ENCODE measurements at places on chromosomes 6 and 20.
A peak's percentile ranks its signal among the peaks of the same experiment; 100 is the strongest.

DNA sequence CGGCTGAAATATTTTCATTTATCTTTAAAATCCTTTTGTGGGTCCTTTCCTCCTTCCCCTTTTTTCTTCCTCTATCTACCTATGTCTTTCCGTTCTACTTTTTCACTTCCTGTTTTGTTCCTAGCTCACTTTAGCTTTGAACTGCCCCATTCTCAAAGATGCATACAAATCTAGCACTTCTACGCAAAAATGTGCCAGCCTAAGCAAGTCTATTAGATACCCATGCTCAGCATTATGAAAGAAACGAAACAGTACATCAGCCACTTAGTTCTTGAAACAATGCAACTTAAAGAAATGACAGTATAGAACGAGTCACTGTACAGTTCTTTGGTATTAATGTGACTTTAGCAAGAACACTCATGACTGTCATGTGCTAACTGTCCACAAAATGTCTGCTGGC lies 47.3 kb upstream of the MARCKS start:
- no peak for DNase-seq

- DNase-seq: no peak
These were observed 27.7 kb upstream of the PTPN1 start for GRCh38 chr20:50482396-50482981.

GRCh38 chr6:134317471-134318131 lies at the start of gene SGK1:
Gene SGK1 (minus strand): TSS chr6:134318112. CDS start chr6:134317460, 652 bp downstream.
- DNase-seq: peak; percentile 30

DNA sequence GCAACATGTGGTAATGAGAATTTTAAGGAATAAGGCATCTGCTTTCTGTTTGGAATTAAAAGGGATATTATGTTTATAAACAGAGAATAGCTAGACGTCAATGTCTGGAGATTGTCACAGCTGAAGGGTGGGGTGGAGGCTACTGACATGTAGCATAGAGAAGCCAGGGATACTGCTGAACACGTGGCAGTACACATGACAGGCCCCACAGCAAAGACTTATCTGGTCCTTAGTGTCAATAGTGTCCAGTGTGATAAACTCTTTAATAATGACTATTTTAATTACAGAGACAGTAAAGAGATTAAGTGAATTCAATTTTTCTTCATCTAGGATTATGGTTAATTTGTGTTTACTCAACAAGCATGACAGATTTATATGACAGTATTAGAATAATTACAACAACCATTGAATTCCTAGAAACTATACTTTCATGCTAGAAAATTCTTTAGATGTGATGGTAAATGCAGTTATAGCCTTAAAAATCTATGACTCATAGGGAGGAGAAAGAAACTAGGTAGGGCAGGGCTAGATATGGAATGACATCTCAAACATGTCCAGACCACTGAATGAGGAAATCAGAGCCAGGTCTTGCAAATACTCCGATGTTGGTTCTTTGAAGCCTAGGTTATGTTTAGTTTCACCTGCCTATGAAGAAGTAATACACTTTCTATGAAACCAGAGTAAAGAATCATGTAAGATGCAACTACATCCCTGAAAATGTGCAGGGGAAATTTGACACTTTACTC lies 399.5 kb downstream of the PHF3 start:
- no peak for DNase-seq

DNA sequence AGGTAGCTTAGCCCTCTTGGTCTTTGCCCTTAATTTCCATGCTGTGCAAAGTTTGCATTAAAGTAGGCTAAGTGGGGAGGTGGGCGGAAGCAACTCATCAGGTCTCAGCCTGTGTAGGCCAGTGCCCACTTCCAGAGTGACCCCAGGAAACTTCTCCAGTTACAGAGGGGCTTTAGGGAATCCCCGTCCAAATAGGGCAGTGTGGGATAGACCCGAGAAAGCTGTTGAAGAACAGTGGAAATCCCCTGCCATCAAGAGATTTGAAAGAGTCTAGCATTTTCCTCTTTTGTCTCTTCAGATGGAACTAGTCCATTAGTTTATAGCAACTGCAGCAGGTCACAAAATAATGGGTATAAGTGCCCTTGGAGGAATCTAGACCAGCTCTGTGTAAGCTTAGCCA lies 20.2 kb downstream of the SF3B5 start:
- no peak for DNase-seq

DNA sequence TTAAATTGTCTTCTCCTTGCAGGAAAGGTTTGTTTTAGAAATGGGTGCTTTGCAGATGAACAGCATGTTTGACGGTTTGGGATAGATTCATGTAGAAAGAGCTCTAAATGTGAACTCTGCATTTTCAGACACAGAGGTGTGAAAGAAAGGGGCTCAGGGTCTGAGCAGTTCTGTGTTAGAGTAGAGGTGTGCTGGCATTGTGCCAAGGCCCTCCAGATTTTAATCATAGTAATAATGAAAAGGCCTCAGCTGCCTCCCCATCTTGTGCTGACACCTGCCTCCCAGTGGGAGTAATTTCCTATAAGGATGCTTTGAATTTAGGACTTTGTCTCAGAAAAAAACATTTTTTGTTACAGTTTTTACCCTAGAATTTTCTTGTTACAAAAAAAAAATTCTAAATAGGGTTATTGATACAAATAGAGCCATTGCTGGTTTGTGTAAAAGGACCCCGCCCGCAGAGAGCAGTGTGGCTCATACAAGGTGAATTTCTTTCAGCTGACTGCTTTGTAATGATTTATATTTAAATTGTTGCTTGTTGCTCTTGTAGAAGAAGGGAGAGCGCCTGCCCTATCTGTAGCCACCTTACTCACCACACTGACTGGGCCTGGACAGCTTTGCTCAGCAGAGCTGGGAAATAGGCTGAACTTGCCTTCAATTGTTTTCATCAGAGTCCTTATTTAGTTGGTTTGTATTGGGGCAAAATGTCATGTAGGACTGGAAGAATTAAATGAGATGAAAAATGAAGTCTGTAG lies 294.5 kb downstream of the ZFAND3 start:
- DNase-seq: no peak

DNA sequence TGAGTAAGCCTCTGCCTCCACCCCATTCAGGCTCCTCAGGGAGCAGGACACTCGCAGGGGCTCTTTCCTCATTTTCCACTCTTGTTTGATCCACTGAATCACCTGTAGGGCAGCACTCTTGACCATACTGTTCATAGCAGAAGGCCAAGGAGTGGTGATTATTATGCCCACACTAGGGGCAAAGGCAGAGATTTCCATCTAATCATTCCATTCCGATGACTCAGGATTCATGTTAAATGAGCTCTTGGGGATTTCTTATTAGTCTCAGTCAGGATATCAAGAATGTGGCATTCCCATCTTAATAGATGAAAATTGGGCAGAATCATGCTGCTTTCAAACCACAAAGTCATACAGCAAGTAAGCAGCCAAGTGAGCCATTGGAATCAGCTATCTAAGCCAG lies 101.9 kb upstream of the MOCS1 start:
- DNase-seq: no peak

DNA sequence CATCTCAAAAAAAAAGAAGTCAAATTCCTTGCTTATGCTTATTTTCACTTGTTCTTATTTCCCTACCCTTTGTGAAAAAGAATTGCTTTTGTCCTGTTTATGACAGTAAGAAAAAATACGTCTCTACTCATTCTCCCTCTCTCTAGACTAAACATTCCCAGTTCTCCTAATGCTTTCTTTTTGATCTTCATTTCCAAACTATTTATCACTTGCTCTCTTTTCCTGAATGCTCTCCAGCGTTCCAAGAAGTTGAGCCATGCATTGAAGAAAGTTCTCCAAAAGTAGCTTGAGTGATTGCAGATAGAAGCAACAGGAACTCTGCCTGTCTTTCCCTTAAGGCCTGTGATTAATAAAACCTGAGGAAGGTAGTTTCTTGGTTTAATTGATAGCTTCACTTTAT lies 53.1 kb upstream of the TMEM170B start:
- DNase-seq: no peak

GRCh38 chr6:1593286-1593957 lies 16.3 kb upstream of the FOXC1 start:
- DNase-seq: no peak

- no peak for DNase-seq
These were observed 93.3 kb downstream of the SNX5 start for GRCh38 chr20:17875106-17875980.

Data from activated CD8-positive, alpha-beta T cell treated with anti-CD3 and anti-CD28 coated beads, Interleukin-2, amount 10 ng/mL, durations not matched to agents 7 days and 5 days (primary cell).